MM.1S (cell line): ENCODE measurements at places on chromosomes 1 and 21.

- no peak overlapping the region for H3K27ac ChIP-seq
- no peaks in the 10 kb centered on the region; the same call in 1 of the 2 replicates for H3K36me3 ChIP-seq
- H3K4me1 ChIP-seq = no peaks in the 10 kb centered on the region
- no peak for DNase-seq
- no peak overlapping the region for H3K4me3 ChIP-seq
Measured at GRCh38 chr21:45265721-45266517, 21.8 kb downstream of the POFUT2 start.

- peaks cover 100% of the 10 kb centered on the region for H3K27me3 ChIP-seq
- no peak for DNase-seq
- H3K27ac ChIP-seq = no peak overlapping the region
- H3K4me1 ChIP-seq = no peaks in the 10 kb centered on the region
- no peak overlapping the region for H3K4me3 ChIP-seq
- H3K36me3 ChIP-seq = no peaks in the 10 kb centered on the region
Measured at GRCh38 chr1:11441211-11441952, 37.6 kb upstream of the DISP3 start.

- no peaks in the 10 kb centered on the region for H3K36me3 ChIP-seq
- H3K27ac ChIP-seq = no peak overlapping the region
- H3K27me3 ChIP-seq = peaks cover 24% of the 10 kb centered on the region
- peak overlapping the region; percentile 40 for H3K4me3 ChIP-seq
- no peaks in the 10 kb centered on the region for H3K4me1 ChIP-seq
Measured at GRCh38 chr1:201649761-201650622, 111.1 kb downstream of the NAV1 start.

DNA sequence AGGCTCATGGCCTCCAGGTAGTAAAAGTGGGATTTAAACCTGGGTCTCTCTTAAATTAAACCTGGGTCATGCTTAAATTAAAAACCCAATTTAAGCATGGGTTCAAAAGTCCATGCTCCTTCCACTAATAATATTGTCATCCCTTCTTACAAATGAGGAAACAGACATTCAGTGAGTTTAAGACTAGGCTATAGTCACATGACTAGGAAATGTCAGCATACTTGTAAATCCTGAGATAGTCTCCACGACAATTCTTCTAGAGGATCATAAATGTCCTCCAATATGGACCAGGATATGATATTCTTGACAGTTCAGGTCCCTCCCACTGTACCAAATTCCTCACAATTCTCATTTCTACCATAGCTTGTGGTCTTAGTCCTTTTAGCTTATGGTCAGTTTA lies 10.5 kb upstream of the IGFN1 start:
- H3K4me1 ChIP-seq = no peaks in the 10 kb centered on the region
- no peak overlapping the region for H3K4me3 ChIP-seq
- no peak overlapping the region for H3K27ac ChIP-seq
- no peaks in the 10 kb centered on the region; the same call in 1 of the 2 replicates for H3K27me3 ChIP-seq
- no peak for DNase-seq

DNA sequence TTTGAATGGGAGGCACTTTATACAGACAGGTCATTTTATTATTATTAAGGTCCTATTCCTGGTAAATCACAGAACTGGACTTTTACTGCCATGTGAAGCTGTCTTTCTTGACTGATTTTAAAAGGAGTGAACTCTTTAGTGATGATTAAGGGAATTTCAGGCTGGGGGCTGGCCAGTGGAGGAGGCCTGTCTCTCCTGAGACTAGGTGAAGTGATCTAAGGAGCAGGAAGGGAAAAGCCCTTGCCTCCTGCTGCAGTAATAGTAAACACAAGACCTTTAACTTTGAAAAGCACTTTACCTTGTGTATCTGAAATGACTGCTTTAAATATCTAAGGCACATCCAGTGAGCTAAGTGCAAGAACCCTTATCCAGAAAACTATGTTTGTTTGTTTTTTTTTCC lies 118.0 kb upstream of the SPAG17 start:
- no peak overlapping the region for H3K27ac ChIP-seq
- no peaks in the 10 kb centered on the region for H3K4me1 ChIP-seq
- no peaks in the 10 kb centered on the region for H3K36me3 ChIP-seq
- no peaks in the 10 kb centered on the region for H3K27me3 ChIP-seq
- no peak overlapping the region for H3K4me3 ChIP-seq
- no peak for DNase-seq

DNA sequence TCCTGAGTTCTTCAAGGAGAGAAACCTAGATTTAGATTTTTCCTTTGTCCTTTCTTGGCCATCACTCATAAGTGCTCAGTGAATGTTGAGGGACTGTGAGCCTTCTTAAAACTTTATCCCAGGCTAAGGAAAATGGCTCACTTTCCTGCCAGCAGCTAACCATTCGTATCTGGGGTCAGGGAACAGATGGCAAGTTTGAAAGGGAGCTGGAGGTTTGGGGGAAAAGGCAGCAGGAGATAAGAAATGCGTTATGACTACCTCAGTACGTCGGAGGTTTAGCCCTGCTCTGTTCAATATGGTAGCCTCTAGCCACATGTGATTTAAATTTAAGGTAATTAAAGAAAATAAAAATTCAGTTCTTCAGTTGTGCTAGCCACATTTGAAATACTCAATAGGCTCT lies 13.3 kb downstream of the RRP15 start:
- H3K4me3 ChIP-seq = no peak overlapping the region
- DNase-seq = no peak
- H3K4me1 ChIP-seq = no peaks in the 10 kb centered on the region
- H3K27me3 ChIP-seq = no peaks in the 10 kb centered on the region
- H3K27ac ChIP-seq = no peak overlapping the region

- H3K27me3 ChIP-seq = no peaks in the 10 kb centered on the region
- H3K4me1 ChIP-seq = no peaks in the 10 kb centered on the region
- no peak overlapping the region for H3K4me3 ChIP-seq
- no peak overlapping the region for H3K27ac ChIP-seq
- peaks cover 5% of the 10 kb centered on the region for H3K36me3 ChIP-seq
- DNase-seq = no peak
Measured at GRCh38 chr1:34851431-34852105, 8.0 kb downstream of the SMIM12 start.

- no peak overlapping the region for H3K4me3 ChIP-seq
- no peak overlapping the region for H3K27ac ChIP-seq
- no peaks in the 10 kb centered on the region for H3K36me3 ChIP-seq
- no peak for DNase-seq
- H3K27me3 ChIP-seq = no peaks in the 10 kb centered on the region
Measured at GRCh38 chr1:170711682-170712081, 47.8 kb downstream of the PRRX1 start.

GRCh38 chr1:7327849-7328248 lies 443.2 kb upstream of the VAMP3 start:
- peaks cover 87% of the 10 kb centered on the region for H3K27me3 ChIP-seq
- no peak overlapping the region for H3K4me3 ChIP-seq
- no peak overlapping the region for H3K27ac ChIP-seq
- H3K4me1 ChIP-seq = no peaks in the 10 kb centered on the region
- H3K36me3 ChIP-seq = no peaks in the 10 kb centered on the region

DNA sequence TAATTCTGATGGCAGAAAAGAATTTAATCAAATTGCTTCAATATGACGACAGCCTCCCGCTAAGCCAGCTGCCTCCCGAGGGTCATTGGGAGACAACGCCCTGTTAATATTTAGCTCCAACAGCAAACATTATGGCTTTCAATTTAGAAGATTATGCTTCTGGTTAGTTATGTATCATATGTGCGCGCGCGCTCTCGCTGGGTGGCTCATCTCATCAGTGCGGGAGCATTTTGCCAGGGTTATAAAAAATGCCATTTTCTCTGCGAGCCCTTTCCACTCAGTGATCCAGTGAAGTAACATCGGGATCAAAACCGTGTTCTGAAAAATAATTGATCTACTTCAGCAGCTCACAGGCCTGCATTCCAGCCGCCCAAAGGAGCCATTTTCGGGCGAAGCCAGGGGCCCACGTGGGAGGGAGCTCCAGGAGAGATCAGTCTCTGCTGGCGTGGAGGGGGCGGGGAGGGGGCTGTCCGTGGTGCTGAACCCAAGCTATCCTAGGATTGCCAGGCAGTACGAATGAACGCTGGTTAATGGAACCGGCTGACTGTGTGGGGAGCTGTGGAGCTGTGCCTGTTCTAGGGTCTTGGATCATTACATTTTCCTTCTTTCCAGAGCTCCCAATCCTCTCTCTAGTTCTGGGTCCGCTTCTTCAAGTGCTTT lies 219.1 kb upstream of the ZC3H12A start:
- H3K27me3 ChIP-seq = peaks cover 90% of the 10 kb centered on the region
- no peak overlapping the region for H3K4me3 ChIP-seq
- no peaks in the 10 kb centered on the region for H3K4me1 ChIP-seq

DNA sequence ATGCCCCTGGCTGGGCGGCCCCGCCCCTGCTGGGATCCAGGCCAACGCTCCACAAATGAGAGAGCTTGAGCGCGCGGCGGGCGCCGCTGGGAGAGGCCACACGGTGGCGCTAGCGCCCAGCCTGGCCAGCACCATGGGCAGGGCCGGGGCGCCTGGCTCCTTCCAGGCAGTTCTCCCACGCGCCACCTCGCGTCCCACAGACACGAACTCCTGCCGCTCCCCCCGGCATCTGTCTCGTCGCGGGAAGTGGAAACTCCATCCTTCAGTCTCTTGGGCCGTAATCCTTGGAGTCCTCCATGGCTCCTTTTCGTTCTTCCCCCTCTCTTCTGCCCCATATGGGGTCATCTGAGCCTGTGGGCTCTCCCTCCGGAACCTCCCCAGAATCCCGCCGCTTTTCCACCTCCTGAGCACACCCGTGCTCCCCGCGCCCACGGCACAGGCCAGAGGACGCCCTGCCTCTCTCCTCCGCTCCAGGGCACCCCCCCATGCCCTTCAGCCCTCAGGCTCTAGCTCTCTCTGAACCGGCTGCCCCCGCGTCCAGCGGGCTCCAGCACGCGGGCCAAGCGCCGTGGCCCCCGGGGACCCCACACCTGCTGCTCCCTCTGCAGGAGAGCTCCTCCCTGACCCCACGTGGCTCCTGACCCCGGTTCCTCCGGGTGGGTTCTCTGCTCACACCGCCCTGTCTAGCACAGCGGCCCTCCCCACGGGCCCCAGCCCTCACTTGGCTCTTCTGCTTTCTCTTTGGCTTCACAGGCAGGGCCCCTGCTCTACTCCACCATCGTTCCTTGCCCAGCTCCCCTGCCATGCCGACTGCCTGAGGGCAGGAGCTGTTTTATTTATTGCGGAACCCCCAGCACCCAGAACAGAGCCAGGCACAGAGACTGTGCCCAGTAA lies 31.9 kb upstream of the EDN2 start:
- peak overlapping the region; percentile 71 for H3K4me3 ChIP-seq
- peak overlapping the region; percentile 31; the same call in 1 of the 2 replicates for H3K27ac ChIP-seq
- DNase-seq = peak; percentile 72
- H3K27me3 ChIP-seq = no peaks in the 10 kb centered on the region
- H3K36me3 ChIP-seq = no peaks in the 10 kb centered on the region
- H3K4me1 ChIP-seq = peaks cover 21% of the 10 kb centered on the region

GRCh38 chr21:27796106-27796505 lies 829.2 kb upstream of the ADAMTS5 start:
- H3K27me3 ChIP-seq = no peaks in the 10 kb centered on the region
- no peak overlapping the region for H3K27ac ChIP-seq
- H3K36me3 ChIP-seq = no peaks in the 10 kb centered on the region
- H3K4me3 ChIP-seq = no peak overlapping the region

GRCh38 chr1:212977781-212978645 lies 27.7 kb downstream of the VASH2 start:
- no peaks in the 10 kb centered on the region for H3K27me3 ChIP-seq
- no peak overlapping the region for H3K4me3 ChIP-seq
- DNase-seq = no peak
- no peaks in the 10 kb centered on the region for H3K4me1 ChIP-seq
- no peaks in the 10 kb centered on the region for H3K36me3 ChIP-seq

GRCh38 chr1:6427441-6428390 lies 3.1 kb downstream of the ESPN start:
- peaks cover 91% of the 10 kb centered on the region for H3K27me3 ChIP-seq
- no peak for DNase-seq
- no peaks in the 10 kb centered on the region for H3K36me3 ChIP-seq

DNA sequence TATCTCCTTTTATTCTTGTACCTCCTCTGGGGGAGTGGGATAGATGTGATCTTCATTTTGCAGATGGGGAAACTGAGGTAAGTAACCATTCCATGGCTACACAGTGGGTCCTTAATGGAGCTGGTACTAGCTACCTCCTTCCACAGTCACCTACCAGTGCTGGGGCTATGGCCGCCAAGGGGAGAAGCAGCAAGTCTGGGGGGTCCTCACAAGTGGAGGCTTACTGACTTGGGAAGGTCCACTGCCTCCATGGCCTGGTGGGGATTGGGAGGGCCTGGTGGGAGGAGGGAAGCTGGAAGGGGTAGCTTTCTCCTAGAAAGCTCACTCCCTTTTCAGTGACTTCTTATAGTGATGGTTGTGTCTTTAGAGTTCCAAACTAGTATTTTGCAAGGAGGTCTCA lies 5.9 kb upstream of the FOXO6 start:
- peaks cover 11% of the 10 kb centered on the region for H3K4me1 ChIP-seq
- H3K27me3 ChIP-seq = no peaks in the 10 kb centered on the region
- H3K4me3 ChIP-seq = no peak overlapping the region
- DNase-seq = no peak
- no peak overlapping the region for H3K27ac ChIP-seq
- H3K36me3 ChIP-seq = no peaks in the 10 kb centered on the region

- no peak overlapping the region for H3K4me3 ChIP-seq
- H3K4me1 ChIP-seq = peaks cover 23% of the 10 kb centered on the region
- DNase-seq = no peak
- H3K36me3 ChIP-seq = no peaks in the 10 kb centered on the region
- H3K27ac ChIP-seq = no peak overlapping the region
Measured at GRCh38 chr1:157723157-157723556, 22.6 kb upstream of the FCRL3 start.

DNA sequence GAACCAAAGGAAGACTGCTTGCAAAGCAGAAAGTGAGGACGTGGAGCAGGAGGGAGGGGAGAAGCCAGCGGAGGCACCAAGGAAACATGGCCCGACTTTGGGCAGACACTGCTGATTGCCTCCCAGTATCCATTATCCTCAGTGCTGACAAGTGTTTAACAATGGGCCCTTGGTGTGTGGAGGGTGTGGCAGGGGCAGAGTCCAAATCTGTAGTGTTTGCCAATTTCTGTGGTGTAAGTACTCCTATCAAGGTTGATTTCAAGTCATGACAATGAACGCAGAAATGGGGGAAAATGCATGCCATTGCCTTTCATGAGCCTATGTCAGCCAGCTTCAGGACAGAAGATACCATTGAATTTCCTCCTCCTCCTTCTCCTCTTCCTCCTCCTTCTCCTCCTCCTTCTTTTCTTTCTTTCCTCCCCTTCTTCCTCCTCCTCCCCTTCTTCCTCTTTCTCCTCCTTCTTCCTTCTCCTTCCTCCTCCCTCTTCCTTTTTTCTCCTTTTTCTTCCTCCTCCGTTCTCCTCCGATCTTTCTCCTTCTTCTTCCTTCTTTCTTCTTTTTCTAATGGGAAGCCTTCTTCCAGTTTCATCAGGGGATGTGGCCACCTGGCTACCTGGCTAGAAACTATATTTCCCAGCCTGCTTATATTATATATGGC lies 10.3 kb upstream of the PHC2 start:
- no peaks in the 10 kb centered on the region for H3K4me1 ChIP-seq
- H3K36me3 ChIP-seq = no peaks in the 10 kb centered on the region
- no peak overlapping the region for H3K27ac ChIP-seq
- no peaks in the 10 kb centered on the region for H3K27me3 ChIP-seq
- H3K4me3 ChIP-seq = no peak overlapping the region

GRCh38 chr1:41097105-41097504 lies 75.6 kb upstream of the SLFNL1 start:
- no peak for DNase-seq
- no peak overlapping the region for H3K4me3 ChIP-seq
- no peaks in the 10 kb centered on the region; the same call in 1 of the 2 replicates for H3K36me3 ChIP-seq
- no peaks in the 10 kb centered on the region for H3K27me3 ChIP-seq
- no peaks in the 10 kb centered on the region for H3K4me1 ChIP-seq
